Hematopoietic multipotent progenitor cell treated with erythropoietin and hydrocortisone succinate and interleukin-3 and kit ligand, for 8 days (in vitro differentiated cells): ENCODE measurements at places on chromosomes 7 and 10.

DNA sequence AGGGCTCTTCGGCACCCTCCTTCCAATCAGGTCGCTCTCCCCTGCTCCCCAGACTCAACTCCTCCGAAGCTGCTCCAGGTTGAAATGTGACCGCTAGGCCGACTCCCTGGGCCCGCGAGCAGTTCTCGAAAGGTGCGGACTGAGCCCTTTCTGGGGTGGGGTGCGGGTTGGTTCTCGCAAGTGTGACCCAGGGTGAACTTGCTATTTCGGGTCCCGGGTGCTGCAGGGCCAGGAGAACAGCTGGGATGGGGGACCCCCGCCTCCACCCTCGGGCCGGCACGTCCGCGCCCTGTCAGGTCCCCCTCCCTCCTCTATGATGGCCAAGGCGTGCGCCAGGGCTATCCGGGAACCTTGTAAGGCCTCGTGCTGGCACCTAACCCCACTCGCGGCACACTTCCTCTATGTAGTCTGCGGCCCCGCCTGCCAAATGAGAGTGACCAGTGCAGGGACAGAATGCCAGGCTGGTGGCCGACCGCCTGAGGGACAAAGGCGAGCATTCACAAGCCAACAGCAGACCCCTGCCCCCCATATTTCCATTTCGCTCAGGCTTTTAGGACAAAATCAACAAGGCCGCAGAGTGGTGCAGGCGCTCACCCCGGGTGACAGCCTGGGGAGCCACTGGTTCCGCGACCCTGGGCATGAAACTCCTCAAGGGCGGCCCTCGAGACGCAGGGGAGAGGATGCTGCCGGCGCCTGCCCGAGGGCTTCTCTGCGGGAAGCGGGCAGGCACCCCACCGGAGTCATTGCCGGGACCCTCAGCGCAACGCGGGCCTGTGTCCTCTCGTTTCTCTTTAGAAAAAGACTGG is 13.7 kb upstream of the HOXA13 start:
- no peak for DNase-seq

- DNase-seq, result no peak
Observed at GRCh38 chr7:130708001-130708400, 21.7 kb upstream of the TSGA13 start.

DNA sequence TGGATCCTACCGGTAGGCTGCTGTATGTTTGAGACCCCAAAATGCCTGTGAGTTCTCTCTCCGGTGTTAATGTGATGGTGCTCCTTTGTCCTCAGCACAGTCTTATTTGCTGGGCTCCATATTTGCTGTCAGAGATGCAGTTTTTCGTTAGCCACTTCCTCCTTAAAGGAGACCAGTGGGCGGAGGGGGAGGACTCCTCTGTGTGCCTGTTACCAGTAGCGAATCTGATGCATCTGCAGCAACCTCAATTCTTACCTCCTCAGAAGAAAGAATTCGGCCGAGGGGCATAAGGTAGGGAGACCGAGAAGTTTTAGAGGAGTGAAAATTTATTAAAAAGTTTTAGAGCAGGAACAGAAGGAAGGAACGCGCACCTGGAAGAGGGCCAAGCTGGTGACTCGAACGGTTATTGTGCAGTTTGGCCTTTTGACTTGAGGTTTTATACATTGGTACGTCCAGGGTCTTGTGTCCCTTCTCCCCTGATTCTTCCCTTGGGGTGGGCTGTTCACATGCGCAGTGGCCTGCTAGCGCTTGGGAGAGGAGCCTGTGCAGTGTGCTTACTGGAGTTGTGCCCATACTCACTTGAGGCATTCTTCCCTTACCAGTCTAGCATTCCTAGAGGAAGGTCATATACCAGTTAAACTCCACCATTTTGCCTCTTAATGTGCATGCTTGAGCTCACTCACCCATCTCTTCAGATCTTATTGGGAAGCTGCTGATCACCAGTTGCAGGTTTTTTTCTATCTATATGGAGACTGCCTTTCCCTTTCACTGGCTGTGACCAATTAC is 49.5 kb downstream of the GNAI1 start:
- no peak for DNase-seq

GRCh38 chr7:150876817-150877526 is 24.7 kb downstream of the AOC1 start:
- peak; percentile 75 for DNase-seq

DNA sequence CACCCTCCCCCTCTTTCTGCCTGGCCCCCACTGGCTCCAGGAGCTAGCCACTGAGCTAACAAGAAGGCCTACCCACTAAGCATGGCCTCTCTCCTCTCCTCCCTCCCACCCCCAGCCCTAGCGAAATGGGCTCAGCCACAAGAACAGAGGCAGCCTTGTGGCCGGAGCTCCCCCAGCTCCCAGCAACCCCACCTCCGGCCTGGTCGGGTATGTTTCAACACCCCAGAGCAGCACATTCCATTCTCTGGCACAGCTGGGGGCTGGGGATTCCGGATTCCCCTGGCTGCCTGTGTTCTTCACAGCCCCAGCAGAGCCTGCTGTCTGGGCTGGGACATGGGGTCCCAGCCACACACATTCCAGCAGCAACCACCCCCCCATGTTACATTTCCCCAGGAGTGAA is 9.0 kb downstream of the SFRP5 start:
- DNase-seq, result no peak

DNA sequence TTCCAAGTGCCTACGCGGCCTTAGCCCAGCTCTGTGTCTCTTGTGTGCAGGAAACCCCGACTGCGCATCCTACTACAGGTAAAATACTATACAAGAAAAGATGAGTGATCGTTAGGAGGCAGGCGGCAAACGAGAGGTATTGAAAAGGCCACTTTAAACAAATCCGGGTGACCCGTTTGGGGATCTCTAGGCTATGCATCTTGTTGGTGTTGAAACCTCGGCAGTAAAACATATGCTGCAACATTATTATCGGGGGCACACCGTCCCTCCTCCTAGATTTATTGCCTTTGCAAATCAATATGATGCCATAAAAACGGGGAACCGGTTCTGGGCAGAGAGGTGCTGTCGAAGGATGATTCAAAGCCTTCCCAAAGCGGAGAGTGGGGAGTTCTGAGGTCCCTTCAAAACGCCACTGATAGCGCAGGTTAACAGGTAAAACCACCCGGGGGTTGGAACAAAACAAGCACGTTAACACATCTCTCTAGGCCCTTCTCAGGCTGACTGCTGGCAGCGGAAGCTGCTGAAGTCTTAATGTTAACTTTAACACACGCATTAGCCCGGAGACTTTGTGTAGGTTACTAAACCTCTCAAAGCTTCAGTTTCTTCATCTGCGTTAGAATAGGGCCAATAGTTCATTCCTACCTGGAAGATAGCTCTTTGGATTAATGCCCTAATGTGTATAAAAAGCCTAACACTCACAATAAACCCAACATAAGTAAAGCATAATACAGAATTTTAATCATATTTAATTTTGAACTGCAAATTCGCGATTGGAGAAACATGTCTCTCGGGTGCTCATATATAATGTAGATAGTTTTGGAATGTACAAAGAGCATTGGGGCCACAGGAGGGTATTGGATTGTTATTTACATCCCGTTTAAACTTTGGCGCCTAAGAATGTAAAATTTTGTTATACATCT is 2.6 kb upstream of the TBX20 start:
- DNase-seq, result no peak

- DNase-seq, result no peak
Observed at GRCh38 chr10:96834120-96834519, 2.0 kb downstream of the LCOR start.

GRCh38 chr7:14179781-14180180 is 190.3 kb upstream of the ETV1 start:
- DNase-seq, result no peak

- no peak for DNase-seq
Observed at GRCh38 chr10:119546009-119546408, 3.5 kb upstream of the RGS10 start.

DNA sequence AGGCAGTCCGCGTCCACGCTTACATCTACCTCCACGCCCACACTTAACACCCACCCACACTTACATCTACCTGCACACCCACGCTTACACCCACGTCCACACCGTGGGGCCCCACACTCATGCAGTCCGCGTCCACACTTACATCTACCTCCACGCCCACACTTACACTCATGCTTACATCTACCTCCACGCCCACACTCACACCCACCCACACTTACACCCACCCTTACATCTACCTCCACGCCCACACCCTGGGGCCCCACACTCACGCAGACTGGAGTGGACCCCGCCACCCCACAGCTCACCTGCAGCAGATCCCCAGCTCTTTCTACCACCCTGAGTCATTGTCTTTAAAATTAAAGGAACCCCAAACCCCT is 32.4 kb upstream of the PWWP2B start:
- DNase-seq, result no peak

DNA sequence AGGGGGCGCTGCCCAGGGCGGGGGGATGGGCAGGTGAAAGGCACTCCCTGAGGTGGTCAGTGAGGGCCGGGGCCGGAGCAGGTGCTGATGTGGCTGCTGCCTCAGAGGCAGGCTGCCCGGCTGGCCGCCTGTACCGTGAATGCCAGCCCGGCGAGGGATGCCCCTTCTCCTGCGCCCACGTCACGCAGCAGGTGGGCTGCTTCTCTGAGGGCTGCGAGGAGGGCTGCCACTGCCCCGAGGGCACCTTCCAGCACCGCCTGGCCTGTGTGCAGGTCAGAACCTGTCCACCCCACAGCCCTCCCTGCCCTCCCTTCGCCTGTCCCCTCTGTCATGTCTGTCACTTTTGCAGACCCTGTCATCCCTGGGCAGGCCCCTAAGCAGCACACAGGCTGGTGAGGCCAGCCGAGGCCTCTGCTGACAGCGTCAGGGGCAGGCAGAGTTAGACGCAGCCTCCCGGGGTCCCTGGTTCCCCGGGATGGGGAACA is 21.9 kb upstream of the ZNF862 start:
- no peak for DNase-seq

DNA sequence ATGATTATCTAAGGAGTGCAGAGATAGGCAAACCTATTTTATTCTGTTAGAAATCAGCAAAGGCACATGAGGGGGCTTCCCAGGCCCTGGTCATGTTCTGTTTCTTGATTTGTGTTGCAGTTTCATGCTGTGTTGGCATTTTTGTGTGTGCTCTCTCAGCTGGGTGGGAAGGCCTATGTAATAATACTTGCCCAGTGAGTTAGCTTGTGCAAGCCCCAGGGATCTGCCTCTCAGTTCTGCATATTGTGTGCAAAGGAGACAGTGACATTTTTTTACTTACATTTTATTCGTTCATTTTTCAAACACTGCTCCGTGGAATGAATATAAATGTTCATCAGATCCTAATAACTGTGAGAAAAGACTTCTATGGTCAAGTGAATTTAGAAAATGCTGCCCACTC is 119.0 kb downstream of the VWC2 start:
- DNase-seq, result no peak

GRCh38 chr10:65365878-65366277 is 1560.0 kb upstream of the LRRTM3 start:
- no peak for DNase-seq

- no peak for DNase-seq
Observed at GRCh38 chr10:52258799-52259425, 55.2 kb upstream of the DKK1 start.

DNA sequence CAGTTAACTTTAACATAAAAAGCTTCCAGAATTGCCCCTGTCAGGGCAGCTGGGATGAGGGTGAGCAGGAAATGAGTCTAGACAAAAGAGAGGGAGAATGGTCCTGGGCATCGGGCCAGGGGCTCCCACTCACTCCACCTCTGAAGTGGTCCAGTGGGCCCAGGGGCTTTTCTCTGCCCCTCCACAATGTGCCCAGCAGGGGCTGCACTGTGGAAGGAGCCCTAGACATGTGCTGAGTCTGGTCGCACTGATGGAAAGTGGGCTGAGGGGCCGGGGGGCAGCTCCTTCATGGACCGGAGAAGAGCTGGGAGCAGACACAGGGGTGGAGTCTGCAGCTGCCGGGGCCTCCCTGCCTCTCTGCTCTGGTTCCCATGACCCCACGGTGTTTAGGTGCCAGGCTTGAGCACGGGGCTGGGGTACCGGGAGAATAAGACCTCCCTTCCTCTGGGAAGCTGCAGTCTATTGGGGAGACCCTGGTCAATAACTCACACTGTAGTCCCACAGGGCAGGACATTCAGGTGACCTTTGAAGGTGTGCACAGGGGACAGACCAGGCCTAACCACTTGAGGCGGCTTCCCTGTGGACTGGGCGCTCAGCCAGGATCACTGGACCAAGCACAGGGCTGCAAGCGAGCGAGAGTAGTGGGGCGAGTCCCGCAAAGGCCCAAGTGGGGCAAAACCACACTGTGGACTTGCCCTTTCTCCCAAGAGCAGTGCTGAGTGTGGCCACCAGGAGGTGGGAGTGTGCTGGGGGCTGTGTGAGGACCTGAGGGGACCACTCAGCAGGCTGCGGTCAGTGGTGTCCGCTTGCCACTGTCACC is 6.1 kb downstream of the ADCY1 start:
- DNase-seq, result no peak

DNA sequence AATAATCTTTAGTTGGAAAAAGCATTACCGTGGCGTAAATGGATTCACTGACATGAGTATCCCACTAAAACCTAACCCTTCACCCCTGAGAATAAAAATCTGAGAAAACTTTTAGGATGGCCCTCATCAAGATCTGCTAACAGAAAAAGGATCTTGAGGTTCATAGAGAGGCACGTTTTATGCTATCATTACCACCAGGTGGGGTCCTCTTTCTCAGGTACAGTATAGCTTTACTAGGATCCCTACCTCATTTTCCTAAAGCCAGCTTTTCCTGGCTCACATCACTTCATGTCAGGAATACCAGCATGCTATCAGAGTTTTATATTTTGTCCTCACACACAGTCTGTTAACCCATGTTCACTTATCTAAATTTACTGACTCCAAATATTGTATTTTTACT is 173.7 kb downstream of the POM121L12 start:
- DNase-seq, result no peak

GRCh38 chr10:29569795-29570194 is 65.0 kb downstream of the SVIL start:
- DNase-seq, result no peak

GRCh38 chr7:1419688-1420087 is 39.6 kb downstream of the MICALL2 start:
- no peak for DNase-seq

DNA sequence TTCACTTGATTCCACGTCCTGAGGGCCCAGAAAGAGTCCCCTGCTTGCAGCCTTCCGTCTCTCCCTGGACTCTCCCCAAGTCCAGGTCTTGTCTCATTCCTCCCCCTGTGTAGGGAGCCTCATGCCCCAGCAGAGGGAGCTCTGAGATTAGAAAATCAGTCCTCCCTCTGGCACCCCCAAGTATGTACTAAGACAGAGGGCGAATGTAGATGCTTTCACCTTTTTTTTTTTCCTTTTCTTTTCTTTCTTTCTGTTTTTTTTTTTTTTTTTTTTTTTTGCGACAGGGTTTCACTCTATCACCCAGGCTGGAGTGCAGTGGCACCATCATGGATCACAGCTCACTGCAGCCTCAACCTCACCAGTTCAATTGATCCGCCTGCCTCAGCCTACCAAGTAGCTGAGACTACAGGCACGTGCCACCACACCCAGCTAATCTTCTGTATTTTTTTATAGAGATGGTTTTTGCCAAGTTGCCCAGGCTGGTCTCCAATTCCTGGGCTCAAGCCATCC is 10.3 kb downstream of the SFXN3 start:
- peak; percentile 91 for DNase-seq
